ENCODE measurements at places on chromosomes 4 and X.

- no peak for DNase-seq
Observed at GRCh38 chrX:150983521-150984168, 510 bp downstream of the HMGB3 start.

DNA sequence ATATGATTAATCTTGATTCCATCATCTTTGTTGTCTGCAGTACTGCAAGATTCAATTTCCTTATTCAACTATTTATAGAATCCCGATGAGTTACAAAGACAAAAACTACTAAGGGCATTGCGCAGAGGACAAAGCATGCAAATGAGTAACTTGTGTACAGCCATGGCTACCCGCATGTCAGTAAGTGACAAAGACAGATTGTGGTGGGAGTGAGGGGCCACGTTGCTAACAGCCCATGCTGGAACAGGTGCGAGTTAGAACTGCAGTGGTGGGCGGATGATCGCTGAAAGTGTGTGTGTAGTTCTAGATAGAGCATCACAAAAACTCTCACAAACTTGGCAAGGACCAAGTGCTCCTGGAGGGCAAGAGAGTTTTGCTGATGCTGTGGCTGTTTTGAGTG lies 49.5 kb downstream of the ACOX3 start:
- DNase-seq: no peak

DNA sequence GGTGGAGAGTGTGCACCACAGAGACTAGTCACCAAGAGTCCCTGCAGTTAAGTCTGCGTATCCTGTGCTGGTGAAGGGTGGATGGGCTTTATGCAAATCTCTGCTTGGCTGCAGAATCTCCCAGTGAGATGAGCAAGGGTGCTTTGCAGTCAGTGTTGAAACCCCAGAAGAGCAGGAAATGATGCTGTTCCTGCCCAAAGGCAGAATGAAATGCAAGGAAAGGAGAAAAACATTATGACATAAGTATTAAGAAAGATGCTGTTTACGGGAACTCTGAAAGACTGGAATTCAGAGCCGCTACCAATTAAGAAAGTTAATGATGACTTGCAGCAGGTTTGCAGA lies 25.4 kb upstream of the ACSL1 start:
- no peak for DNase-seq

DNA sequence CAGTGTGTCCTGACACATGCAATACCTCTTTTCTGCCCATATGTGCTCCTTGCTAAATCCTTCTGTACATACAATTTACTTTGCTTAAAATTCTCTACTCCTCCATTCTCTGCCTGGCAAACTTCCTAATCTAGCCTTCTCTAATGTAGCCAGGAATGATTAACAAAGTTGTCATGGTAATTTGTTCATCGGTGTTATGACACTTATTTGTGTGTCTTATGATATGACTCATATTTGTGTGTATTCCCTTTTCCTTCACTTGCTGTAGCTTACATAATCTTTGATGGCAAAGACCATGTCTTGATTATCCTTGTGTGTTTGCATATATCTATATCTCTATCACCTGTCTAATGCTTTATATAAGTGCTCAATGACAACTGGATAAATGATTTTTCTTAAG lies 133.3 kb downstream of the COL25A1 start:
- no peak for DNase-seq

- DNase-seq: no peak
Observed at GRCh38 chrX:53859890-53860289, 173.4 kb upstream of the HUWE1 start.

DNA sequence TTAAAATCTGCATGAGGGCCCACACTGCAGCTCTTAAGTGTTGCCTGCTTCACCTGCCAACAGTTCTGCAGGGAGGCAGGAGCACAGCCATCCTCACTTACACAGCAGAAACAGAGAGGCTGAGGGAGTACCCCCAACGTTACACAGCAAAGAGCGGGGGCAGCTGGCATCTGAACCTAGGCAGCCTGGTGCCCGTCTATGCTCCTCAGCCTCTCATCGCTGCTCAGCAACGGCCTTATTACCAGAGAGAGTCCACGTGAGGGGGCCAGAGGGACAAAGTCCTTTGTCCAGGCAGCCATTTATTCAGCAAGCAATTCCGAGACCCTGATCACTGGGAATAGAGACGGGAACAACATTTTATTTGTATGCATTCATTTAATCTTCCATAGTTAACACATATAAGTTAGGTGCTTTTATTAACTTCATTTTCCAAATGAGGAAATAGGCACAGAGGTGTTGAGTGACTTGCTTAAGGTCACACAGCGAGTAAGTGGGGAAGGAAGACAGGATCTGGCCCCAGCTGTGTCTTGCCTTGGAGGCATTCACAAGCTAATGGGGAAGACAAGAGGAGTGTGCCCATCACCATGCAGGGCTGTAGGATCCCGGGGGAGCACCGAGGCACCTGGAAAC lies 52.2 kb upstream of the SORCS2 start:
- DNase-seq: no peak

DNA sequence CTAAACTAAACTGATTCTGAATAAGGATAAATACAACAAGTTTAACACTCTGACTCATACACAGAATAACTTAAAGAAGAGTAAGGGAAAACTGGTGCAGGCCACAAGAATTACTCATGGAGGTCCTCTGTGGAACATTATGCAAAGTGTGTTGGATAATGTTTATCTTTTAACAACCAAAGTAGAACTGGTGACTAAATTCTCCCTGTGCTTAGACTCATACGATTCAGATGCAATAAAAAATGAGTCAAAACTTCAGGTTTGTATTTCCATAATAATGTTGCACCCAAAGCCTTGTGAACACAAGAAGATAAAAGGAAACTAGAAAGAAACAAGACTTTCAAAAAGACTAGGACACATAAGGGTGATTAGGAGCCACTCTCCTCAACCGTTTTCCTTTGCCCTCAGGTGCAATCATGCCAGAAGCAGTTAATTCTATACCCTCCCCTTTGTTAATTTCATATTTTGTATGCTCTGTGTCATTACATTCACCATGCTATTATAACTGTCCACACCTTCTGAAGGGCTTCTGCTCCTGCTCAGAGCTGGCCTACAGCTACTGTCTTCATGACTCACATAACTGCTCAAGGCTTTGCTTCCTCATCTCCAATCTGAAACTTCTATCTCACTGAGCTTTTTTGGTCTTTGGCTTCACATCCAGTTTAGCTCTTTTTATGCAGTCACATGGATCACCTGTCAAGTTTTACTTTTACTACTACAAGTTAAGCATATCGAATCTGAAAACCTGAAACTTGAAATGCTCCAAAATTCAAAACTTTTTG lies 60.2 kb downstream of the KCNIP4 start:
- peak; percentile 56 for DNase-seq

DNA sequence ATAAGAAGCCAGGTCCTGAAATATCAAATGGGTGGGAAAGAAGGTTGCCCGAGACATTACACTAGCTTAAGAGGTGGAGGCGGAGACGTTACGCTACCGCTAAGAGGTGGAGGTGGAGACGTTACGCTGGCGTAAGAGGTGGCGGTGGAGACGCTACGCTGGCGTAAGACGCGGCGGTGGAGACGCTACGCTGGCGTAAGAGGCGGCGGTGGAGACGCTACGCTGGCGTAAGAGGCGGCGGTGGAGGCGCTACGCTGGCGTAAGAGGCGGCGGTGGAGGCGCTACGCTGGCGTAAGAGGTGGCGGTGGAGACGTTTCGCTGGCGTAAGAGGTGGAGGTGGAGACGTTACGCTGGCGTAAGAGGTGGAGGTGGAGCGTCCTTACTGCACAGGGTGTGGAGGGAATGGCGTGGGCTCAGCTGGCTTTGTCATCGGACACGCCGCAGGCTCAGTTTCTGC lies 12.8 kb downstream of the CYP4V2 start:
- no peak for DNase-seq

DNA sequence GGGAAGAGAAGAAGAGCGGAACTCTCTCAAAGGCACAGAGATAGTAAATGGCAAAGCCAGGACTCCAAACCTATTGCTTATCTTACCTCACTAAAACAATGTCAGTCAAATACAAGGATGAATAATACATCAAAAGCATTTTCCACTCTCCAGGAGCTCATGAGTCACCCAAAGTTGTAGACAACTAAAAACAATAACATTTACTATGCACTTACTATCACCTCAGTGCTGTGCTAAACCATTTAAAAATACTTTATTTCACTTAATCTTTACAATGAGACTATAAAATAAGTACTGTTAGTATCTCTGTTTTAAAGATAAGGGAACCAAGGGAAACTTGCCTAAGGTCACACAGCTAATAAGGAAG lies 163.2 kb upstream of the SPANXC start:
- DNase-seq: no peak

DNA sequence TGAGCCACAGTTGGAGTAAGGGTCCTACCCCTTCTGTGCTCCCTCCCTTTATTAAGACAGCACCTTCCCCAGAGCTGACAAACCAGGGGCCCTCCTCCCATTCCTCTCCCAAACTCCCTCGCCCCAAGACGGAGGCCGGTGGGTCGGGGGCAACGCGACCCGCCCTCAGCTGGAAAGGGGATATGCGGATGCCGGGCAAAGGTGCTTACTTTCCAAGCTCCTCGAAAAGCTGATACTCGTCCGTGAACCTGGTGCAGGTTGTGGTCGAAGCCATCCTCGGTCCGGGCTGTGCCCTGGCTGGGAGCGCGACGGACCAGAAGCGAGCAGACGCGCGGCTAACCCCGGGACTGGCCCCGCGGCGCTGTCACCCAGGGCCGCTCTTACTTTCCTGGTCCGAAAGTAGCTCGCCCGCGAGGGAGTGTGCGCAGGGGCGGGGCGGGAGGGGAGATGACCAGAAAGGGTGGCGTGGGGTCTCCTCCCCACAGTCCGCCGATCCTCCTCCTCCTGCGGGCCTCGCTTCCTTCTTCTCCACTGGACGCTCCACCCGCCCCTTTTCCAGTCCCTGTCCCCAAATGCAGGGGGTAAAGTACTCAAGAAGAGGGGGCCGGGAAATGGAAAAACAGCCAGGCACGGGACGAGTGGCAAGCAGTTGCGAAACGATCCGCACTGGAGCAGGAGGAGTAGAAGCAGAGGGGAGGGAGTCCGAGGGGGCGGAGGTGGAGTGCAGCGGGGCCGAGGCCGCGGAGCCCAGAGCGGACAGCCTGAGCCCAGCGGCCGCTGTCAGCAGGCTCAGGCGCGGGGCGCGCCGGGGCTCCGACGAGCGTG lies 531 bp downstream of the CAMK2D start:
- DNase-seq: peak; percentile 23

All from fibroblast of skin of left biceps (primary cell).